ENCODE measurements at places on chromosomes 13 and 19.

DNA sequence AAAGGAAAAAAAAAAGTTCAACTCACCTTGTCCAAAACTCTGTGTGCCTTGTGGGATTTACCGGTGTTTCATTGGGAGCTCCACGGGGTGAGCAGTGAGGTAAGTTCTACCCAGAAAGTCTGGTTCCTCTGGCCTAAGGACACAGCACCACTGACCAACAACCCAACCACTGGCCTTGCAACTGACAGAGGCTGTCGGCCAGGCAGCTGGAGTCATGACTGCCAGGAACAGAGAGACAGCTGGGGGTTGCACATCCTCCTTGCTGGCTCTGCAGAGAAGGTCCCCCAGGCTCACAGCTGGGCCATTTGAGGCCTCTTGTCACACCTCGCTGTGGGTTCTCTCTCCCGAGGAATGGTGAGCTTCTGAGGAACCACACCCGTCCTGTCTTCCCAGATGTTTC, 59.5 kb downstream of the ANKRD10 start:
- DNase-seq, result no peak

DNA sequence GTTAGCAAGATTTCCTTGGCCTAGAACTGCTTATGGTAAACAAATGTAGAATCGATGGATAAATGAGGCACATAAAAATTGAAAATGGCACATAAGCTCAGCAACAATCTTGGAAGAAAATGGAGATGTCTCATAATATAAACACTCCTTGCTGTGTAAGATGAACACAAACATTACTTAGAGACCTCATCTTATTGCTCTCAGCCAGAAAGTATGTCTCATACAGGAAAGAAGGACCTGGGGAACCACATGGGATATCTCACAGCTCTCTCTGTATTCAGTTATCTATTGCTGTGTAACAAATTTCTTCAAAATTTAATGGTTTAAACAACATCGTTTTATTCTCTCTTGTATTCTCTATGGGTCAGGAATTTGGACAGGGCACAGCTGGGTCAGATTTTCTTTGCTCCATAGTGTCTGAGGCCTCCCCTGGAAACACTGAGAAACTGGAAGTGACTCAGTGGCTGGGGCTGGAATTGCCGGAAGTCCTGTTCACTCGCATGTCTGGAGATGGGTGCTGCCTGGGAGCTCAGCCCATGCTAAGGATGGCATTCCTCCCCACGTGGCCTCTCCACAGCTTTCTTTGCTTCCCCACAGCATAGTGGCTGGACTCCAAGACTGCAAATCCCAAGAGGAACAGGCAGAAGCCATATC, 105.1 kb downstream of the NUFIP1 start:
- no peak for DNase-seq

DNA sequence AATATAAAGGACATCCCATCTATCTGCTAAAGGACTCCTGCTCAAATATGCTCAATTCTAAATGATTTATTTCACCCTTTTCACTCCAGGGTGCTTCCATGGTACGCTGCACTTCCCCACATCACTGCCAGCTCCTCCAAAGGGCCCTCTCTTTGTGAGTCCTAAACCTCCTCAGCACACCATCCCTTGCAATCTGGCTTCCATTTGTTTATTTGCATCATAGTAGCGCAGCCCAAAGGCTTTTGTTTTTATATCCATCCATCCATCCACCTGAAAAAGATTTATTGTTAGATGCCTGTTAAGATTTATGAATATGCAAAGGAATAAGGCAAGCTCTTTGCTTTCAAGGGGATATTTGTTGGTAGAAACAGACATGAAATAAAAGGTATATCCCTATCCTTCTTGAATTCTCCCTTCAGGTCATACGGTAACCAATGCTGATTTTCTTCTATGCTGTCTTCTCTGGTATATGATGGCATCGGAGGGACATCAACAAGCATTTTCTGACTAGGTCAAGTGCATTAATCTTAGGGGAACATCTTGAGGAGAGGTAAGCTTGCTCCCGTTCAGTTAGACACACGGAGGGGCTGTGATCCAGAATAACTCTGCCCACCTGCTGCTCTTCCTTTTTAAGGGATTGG, 397.6 kb downstream of the LIG4 start:
- DNase-seq, result no peak

DNA sequence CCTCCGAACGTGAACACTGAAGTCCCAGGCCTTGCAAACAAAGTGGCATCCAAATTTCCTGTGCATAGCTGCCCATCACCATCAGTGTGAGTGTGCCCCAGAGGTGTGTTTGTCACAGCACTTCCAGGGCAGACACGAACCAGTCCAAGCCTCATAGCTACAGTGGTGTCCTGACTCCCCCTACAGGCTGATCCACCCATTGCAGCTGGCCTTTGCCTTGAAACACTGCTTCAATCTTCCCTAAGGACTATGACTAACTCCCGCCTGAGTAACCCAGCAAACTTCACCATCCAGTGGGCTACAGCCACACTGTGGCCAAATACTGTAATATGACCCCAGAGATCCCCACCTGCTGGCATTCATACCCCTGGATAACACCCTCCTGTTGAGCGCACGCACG, 3.9 kb downstream of the ZNF266 start:
- no peak for DNase-seq

GRCh38 chr19:4870025-4870700, 2.7 kb upstream of the PLIN3 start:
- DNase-seq, result no peak

- no peak for DNase-seq
Measured at GRCh38 chr19:16301999-16302694, 22.5 kb upstream of the KLF2 start.

GRCh38 chr13:46926916-46927590, 30.2 kb upstream of the HTR2A start:
- no peak for DNase-seq

DNA sequence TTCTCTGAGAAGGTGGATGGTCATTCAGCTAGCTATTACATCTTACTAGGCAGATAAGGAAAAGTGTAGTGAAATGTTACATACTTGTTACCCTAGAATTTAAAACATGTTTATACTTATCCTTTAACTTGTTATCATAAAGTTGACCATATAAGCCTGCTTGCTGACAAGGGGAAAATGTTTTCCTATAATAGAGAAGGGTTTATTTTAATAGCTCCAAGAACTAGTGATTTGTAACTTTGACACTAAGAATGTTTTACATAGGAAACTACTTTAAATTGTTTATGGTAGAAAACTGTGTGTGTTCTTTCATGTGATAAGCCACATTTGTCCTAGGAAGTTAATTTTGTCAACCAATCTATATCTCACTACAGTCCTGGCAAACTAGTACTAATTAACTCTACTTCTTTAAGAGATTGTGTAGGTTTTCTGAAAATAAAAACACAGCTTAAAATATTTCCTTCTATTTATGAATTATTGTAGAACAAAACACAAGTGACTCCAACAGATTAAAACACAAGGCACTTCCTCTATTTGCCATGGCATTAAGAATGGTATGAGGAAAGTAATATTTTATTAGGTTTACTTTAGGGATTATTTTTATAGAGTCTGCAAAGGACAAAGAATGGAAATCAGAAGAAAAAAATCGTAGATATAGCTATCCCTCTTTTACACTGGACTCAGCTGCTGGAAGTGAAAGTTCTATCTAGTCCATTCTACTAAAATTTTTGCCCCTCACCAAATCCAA, 233.3 kb upstream of the NBEA start:
- no peak for DNase-seq
